ENCODE measurements at places on chromosomes 4 and X.

DNA sequence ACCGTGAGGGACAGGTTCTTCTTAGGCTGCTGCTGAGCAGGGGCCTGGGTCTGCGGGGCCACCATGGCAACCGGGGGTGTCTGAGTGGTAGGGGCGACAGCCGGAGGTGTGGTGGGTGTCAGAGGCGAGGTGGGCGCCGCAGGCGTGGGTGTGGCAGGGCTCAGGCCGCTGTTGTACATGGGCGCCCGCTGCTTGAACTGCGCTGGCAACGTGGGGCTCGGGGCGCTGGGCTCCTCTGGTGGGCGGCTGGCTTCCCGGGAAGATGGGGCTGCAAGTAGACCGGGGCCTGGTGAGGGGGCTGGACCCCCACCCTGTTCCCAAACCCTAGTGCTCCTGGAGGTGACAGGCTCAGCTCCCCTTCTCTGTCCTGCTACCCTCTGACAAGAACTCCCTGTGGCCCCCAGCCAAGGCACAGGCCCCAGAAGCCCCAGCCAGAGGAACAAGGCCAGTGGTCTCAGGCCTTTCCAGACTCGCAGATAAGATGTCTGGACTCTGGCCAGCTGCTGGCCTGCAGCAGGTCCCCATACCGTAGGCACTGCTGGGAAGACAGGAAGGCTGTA is 24.8 kb downstream of the NELFA start:
- no peak for DNase-seq

DNA sequence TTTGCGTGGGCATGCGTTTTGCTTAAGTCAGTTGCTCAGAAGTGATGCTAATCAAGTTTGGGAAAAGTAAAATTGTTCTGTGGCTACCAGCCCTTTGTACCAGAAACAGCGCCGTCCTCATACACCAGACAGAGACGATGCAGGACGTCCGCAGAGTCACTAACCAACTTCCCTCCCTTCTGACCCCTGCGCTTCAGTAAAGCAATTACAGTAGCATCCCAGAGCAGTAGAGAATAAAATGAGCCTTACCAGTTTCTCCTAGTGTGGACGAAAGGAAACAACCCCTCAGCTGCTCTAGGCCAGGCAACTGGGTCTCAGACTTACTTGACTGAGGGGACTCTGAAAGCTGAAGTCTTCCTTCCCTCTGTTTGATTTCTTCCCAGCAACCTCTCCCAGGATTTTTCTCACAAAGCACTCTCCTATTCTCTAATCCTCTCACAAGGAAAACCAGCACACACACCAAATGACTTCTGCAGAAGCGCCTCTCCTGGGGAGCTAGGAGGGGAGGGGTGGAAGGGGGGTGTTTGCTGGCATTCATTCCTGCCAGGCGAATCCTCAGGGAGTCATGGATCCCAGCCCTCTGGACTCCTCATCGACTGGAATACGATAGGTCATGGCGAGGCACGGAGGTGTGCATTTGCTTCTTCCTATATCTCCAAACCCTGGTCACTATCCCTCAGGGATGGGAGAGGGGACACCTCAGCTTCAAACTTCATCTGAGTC is 56.0 kb upstream of the MID1 start:
- no peak for DNase-seq

DNA sequence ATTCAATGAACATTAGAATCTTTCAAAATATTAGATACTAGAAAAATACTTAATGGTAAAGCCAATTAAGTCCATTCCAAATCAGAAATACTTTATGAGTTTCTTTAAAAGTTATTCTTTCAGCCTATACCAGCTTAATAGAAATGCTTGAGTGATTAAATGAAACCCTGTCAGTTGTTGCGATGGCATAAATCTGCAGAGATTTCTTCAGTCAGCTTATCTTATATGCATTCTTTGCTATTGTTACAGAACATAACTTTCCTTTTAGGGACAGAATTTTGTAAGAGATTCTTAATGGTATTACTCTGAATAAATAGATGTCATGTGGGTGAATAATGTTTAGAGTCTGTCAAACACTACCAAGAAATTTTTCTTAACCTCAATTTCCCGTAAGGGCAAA is 325.0 kb upstream of the HAND2 start:
- no peak for DNase-seq

- no peak for DNase-seq
Observed at GRCh38 chrX:115367455-115367854, 77.9 kb downstream of the LUZP4 start.

- DNase-seq, result no peak
Observed at GRCh38 chr4:7971881-7972500, 32.3 kb upstream of the AFAP1 start.
